ENCODE measurements at places on chromosomes 1 and 21.

DNA sequence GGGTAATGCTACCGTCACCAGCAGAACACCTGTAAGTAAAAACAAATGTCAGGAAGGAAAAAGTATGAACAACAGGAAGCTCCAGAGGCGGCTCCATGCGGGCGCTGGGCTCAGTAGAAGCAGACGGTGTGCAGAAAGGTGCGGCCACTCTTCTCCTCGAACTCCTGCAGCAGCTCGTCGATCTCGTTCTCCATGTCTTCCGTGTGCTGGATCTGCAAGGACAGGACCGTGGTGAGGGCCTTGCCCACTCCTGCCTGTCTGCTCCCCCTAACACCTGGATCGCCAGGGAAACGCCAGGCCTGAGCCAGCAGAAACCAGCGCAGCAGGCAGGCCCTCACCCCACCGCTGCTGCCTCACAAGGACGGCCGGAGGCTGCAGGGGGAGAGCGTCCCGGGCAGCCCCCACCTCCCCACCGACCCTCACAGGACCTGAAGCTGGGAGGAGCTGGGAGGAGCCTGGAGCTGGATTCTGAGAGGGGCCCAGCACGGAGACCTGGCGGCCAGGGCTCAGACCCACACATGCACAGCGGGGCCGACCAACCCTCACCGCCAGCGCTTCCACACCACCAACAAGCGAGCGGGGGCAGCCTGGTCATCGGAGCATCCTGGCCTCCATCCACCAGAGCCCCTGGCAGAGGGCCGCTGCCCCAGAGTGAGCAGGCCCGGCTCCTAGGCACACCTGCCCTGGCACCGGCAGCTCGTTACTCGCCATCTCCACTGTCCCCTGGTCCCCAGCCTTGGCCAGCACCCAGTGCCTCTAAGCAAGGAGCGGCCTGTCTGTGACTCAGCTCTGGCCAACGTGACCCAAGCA lies 1.7 kb upstream of the TMEM240 start:
- DNase-seq, result no peak

- no peak for DNase-seq
Measured at GRCh38 chr1:77506771-77507170, 175.7 kb downstream of the ZZZ3 start.

DNA sequence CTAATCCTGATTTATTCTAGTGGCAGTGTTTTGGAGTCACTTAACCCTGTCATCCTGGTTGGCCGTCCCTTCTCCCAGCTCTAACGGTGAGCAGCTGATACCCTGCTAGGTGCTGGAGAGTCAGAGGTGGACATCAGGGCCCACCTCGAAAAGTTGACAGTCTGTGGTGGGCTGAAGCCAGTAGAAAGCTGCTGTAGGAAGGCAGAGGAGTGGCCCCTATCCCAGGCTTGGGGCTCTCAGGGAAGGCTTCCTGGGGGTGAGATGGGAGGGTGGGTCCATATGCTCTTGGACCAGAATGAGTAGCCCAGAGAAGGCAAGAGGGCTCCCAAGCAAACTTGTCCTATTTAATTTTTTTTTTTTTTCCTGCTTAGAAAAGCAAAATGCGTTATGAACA lies 475 bp upstream of the RPL5 start:
- no peak for DNase-seq

- DNase-seq, result no peak
Measured at GRCh38 chr1:92843046-92843423, 11.2 kb downstream of the RPL5 start.

DNA sequence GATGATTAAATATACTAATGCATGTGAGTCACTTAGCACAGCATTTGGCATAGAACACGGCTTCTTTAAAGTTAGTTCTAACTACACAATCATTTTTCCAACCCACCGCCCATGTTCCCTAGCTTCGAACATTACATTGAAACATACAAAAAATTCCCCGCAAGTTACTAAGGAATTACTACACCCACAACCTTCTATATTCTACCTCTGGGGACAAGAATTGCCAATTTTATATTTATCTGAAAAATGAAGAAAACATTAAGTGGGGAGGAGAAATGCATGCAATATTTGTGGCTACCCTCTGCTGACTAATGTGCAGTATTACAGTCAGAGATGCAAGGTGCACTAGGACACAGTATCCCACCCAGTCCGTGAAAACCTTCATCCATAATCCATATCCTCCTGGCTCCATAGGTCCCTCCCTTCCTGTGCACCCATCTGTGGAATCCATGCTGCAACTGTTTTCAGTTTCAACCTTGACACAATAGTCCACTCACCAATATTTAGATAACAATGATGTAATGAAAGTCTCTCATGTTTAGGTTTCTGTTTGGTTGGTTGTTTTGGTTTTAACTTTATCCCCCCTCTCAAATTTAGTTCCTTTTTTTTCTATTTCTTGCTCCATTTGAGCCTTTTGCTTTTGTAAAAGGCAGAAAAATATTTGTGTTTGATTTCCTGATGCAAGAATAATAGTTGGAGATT lies 31.6 kb downstream of the RGS5 start:
- DNase-seq, result no peak

DNA sequence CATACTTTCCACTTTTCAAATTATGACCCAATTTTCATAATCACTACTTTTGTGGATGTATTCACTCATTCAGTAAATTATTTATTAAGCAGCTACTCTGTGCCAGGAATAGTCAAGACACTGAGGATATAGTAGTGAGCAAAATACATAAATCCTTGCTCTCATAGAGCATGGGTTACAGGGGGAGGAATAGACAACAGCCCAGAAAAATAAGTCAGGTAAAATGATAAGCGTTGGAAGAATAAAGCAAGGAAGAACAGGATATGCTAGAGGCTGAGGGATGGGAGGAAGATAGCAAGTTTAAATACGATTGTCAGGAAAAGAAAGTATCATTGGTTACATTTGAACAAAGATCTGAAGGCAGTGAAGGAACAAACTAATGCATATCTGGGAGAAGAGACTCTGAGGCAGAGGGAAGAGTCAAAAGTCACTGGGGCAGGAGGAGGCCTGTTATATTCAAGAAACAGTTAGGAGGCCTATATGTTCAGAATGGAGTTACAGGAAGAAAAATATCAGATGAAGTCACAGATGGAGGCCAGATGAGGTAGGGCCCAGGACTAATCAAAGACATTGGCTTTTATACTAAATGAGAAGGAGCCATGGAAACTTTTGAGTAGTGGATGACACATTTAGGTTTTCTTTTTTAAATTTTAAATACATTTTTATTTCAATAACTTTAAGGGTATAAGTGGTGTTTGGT lies 42.9 kb downstream of the SEC22B start:
- no peak for DNase-seq

DNA sequence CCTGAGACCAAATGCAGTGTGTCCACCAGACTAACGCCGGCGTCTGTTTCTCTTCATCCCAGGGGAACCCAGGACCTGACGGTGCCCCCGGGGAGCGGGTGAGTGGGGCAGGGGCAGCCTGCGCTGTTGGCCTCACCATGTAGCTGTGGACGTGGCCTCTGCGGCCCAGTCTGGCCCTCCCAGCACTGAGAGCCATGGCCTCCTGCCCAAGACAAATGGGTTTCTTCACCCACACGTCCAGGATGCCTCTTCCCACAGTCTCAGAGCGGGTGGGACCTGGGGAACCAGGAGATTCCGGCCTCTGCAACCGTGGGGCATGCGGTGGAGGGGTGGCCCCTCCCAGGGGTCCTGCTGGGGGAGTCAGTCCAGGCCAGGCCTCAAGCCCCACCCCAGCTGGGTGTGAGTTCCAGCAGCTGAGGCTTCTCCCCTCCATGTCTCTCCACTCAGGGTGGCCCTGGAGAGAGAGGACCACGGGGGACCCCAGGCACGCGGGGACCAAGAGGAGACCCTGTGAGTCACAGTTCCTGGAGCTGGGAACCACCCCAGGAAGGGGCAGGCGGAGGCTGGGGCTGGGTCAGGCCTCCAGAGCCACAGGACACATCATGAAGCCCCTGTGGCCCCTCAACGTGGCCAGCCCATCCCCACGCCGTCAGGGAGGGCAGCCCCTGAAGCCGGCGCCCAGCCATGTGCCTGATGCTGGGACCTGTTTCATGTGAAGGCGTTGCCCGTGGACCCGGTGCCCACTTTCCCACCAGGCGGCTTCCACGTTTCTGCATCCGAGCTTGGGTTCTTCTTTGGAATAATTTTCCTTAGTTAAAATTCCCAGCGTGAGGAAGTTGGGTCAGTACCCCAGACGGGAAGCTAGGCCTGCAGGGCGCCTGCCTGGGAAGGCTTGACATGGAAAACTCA lies 11.0 kb downstream of the COL6A1 start:
- DNase-seq, result no peak

DNA sequence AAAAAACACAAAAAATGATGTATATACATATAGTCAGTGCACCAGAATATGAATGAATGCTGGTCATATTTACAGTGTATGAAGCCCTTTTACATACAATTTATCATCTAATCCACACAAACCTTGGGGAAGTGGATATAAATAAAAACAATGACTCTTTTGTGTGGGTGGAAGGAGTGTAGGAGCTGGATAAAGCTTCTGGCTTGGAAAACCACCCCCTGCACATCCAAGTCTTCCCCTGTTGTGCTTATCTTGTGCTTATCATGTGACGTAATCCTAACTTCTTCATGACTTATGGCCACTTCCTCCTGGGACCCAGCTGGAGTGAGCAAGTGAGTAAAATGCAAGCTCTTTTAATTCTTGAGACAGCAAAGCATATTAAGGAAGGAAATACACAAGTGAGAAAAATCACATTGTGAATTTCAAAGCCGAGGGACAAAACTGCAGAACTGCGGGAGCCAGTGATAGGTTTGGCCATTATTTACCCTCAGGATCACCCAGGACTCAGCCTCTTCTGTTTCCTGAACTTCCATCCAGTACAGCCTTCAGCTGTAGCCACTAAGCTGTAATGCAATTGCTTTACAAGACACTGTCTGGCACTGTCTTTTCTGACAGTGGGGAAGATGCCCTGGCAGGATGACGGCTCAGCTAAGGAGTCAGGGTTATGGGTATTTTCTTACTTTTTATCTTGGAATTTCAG lies 104.0 kb upstream of the PPM1J start:
- DNase-seq, result no peak

DNA sequence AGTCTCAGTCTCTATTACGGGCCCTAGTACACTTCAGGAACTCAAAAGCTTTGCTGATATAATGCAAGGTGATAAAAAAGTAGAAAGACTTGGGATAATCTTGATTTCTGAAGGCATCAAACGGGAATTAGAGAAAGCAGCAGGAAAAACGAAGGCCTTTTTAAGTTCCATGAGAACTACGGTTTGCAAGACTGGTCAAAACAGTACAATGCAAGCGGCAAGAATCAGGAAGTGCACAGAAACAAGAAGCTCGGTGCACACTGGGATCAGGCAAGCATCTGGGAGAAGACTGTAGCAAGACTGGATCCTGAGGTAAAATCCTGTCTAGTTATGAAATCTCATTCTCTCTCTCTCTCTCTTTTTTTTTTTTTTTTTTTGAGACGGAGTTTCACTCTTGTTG lies 28.6 kb downstream of the NTMT2 start:
- DNase-seq, result no peak

GRCh38 chr1:215360758-215361157 lies 206.3 kb upstream of the KCTD3 start:
- no peak for DNase-seq

- no peak for DNase-seq
Measured at GRCh38 chr1:226985239-226985838, 45.2 kb downstream of the COQ8A start.

- no peak for DNase-seq
Measured at GRCh38 chr1:195909061-195909460, 699.2 kb downstream of the KCNT2 start.

DNA sequence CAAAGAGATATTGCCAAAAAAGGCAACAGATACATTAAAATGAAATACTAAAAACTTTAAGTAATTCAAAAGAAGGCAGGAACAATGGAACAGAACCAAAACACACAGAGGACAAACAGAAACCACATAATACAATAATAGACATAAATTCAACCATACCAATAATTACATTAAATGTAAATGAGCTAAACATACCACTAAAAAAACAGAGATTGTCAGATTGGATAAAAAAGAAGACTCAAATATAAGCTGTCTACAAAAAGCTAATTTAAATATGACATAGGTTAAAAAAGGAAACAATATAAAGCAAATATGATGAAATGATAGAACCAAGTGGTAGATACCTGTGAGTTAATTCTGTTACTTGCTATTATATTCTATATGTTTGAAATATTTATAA lies 44.1 kb upstream of the ATP5PO start:
- DNase-seq, result no peak

DNA sequence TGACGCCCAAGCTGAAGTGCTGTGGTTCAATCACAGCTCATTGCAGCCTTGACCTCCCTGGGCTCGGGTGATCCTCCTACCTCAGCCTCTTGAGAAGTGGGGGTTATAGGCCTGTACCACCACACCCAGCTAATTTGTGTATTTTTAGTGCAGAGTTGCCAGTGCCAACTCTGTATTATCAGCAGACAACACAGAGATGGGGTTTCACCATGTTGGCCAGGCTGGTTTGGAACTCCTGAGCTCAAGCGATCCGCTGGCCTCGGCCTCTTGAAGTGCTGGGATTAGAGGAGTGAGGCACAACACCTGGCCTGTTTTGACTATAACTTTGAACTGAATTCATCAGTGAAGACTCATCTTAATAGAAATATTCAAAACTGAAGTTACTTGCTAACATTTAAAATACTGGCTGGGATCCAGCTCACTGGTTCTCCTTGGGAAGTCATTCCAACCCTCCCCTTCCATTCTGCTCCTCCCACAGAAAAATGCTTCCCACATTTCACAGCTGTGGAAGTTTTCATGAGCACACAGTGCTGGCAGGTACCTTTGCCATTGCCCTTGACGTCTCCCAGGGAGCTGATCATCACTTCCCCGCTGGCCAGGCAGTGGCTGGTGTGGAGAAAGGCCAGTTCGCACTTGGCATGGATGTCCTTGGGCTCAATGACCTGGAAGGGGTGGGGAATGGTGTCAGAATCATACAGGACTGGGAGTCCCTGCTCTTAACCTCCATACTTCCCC lies 4.7 kb downstream of the SELENBP1 start:
- no peak for DNase-seq

DNA sequence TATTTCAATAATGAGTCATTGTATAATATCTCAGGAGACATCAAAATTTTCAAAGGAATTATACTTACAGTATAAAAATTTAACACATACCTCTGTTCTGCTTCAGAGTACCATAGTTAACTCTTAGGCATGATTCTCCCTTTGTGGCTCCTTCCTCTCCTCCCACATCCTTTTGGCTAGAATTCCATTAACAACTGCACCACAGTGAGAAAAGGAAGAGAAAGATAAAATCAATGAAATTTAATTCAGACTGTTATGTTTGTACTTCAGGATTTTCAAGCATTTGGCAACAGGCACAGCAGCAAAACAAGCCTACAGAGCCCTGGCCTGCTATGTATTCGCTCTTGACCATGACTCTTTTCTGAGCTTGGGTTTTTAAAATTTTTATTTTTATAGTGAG lies 57.2 kb upstream of the SGIP1 start:
- DNase-seq, result no peak
